ENCODE measurements at places on chromosomes 16 and 17.

- DNase-seq, result no peak
Observed at GRCh38 chr17:56313201-56313600, 159.9 kb downstream of the ANKFN1 start.

GRCh38 chr16:57809276-57810196, 7.2 kb upstream of the KIFC3 start:
- DNase-seq, result no peak

GRCh38 chr17:7132511-7133094, 18.0 kb upstream of the ASGR2 start:
- DNase-seq, result no peak

DNA sequence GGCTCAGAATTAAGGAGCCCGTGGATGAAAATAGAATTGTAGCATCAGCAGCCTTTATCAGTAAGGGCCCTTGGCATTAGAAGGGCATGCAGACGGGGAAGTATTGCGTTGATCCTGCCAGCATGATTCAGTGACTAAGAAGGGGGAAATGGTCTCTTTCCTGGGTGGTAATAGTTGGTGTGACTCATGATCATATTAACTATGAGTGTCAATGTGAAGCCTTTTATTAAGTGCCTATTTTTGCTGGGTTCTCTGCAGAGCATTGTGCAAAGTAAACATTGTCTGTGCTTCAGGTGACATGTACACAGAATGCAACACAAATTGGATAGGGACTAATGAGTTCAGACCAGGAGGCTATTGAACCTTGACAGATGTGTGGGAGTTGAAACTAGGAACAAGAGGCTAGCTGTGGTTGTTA, 24.5 kb downstream of the RCVRN start:
- no peak for DNase-seq

DNA sequence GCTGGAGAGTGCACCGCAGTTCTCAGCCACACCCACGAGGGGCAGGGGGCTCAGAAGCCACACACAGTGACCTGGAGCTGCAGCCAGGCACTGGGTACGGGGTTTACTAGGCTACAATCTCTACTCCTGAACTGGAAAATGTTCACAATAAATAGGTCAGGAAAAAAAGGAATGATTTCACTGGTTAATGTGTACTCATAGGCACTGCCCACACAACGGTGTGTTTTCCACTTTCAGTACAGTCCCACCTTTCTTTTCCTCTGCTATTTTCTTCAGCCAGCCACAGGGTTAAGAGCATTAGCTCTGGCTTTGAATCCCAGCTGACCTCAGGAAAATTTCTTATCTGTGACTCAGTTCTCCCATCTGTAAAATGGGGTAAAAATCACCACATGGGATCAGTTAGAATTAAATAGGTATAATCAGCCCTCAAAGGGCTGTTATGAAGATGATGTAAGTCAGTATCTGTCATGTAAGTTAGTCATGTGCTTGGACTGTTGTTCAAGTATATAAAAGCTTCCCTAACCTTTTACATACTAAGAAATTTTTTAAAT, 35.7 kb downstream of the ZCCHC14 start:
- DNase-seq, result no peak
